ENCODE measurements at places on chromosomes 5 and 9. TPM values are rescaled to one million over a fixed set of nuclear protein-coding genes. Genes with fewer than 3 reads are reported as not detected.

GRCh38 chr5:139481580-139482049 is 943 bp downstream of the STING1 start:
- no peak for DNase-seq

- peak; percentile 45 for DNase-seq
Measured at GRCh38 chr9:36328798-36329411, 70.7 kb upstream of the GNE start.

The KIF24 gene
- polyA plus RNA-seq = 5.8 TPM

GRCh38 chr9:105333076-105333475 is 88.6 kb downstream of the SLC44A1 start:
- no peak for DNase-seq

DNA sequence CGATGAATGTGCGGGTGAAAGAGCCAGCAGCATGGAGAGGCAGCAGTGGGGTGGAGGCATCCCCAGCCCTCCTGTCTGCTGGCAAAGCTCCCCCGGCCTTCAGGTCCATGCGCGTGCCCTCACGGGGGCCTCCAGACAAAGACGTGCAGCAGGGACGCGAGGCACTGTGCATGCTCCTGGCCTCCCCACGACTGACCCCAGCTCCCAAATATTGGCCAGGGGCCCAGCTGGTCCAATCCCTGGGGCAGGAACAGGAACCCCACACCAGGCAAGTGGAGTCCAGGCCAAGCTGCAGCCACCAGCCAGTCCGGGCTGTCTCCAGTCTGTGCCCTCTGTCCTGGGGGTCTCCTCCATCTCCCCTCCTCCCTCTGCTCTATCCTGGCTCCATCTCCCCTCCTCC is 33.5 kb upstream of the LRRC14B start:
- no peak for DNase-seq

DNA sequence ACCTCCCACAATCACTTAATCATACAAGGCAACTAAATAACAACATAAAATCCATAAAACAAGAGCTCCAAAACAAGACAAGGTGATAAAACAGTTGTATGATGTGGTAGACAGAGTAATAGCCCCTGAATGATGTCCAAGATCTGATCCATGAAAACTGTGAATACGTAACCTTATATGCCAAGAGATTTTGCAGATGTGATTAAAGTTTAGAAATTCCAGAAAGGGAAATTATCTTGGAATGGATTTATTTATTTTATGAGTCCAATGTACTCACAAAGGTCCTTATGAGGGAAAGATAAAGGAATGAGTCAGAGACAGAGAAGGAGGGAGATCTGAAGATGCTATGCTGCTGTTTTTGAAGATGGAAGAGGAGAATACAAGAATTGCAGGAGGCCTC is 1775.7 kb upstream of the C9orf72 start:
- DNase-seq = no peak

The CDK9 gene
- polyA plus RNA-seq = 69.3 TPM

The OBP2B gene
- not detected for polyA plus RNA-seq

- DNase-seq = no peak
Measured at GRCh38 chr9:96026655-96027213, 151.2 kb downstream of the ERCC6L2 start.

The HRCT1 gene
- polyA plus RNA-seq = 0.12 TPM

The HRH2 gene
- 2.6 TPM for polyA plus RNA-seq

DNA sequence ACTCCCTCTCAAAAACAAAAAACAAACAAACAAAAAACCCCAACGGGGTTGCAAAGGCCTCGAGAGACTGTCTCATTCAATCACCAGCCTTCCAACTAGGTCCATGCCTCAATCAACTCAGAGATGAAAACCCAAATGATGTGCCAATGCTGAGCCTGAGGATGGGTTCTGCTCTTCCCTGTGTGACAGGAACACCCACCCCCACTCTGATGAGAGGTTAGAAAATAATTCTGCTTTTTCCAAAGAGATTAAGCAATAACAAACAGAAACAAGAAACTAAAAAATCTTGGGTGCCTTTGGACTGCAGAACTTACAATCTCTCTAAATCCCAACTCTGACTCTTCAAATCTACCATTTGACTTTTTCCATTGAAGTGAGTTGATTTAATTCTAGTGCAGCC is 25.5 kb upstream of the FBP1 start:
- no peak for DNase-seq

- DNase-seq = peak; percentile 56
Measured at GRCh38 chr5:59798862-59799667, 94.5 kb downstream of the PDE4D start.

GRCh38 chr5:151315998-151316597 is 12.5 kb upstream of the SLC36A3 start:
- peak; percentile 41 for DNase-seq

GRCh38 chr5:127963233-127963632 is 120.3 kb upstream of the SLC12A2 start:
- no peak for DNase-seq

The LCNL1 gene
- 0.12 TPM for polyA plus RNA-seq

DNA sequence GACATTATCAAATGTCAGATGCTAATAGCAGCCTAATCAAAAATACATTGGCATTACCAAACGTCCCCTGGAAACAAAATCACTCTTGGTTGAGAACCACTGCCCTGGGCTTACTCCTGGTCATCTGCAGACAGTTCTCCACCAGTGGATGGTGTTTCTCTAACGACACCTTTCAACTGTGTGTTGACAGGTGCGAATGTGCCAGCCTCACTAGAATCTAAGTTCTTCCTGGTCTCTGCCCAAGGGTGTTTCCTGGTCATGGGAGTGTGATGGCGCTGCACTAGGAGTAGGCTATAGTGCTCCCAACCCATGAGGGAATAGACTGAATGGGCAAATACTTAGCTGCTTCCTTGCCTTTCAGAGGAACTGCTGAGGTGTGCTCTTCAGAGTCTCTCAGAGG is 105.9 kb downstream of the MRPS27 start:
- DNase-seq = no peak

The NUDT2 gene
- 34.8 TPM for polyA plus RNA-seq

- DNase-seq = no peak
Measured at GRCh38 chr5:1801222-1801966, at the start of gene NDUFS6. Gene NDUFS6 (plus strand): TSS chr5:1801407. CDS start chr5:1801418, 11 bp downstream.

DNA sequence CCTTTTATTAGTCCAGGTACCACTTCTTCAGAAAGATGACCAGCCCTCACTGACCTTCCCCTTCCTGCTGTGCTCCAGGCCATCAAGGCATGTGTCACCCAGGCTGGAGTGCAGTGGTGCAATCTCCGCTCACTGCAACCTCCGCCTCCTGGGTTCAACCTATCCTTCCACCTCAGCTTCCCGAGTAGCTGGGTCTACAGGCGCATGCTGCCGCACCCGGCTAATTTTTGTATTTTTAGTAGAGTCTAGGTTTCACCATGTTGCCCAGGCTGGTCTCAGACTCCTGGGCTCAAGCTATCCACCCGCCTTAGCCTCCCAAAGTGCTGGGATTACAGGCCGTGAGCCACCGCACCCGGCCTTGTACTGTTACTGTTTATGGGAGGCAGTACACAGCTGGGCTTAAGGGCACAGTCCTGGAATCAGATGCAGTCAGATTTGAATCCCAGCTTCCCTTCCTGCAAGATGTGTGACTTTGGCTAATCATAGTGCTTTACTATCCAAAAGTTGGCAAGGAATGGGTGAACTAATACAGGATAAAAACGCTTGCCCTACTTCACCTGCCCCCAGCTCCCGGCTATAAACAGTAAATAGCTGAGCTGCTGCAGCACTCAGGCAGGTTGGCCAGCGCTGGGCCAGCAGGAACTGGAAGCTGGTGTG is 483 bp upstream of the EIF4EBP3 start:
- no peak for DNase-seq

The PCDHGB3 gene
- 1.7 TPM for polyA plus RNA-seq

- DNase-seq = peak; percentile 21
Measured at GRCh38 chr5:8829323-8830029, 716.4 kb downstream of the SEMA5A start.

DNA sequence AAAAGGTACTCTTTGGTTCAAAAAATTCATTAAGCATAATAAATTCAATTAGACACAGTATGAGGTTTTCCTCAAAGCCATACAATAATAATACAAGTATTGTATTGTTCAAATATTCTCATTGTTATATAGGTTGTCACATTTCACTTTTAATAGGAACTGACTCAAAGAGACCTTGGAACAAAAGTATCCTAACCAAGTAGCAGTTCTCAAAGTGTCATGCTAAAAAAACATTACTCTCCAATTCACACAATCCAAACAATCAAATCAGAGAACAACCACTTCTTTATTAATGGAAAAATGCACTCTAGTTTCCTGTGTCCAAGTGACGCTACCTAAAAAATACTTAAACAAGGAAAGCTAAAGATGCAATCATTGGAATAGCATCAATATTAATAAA is 115.4 kb downstream of the DENND1A start:
- no peak for DNase-seq

DNA sequence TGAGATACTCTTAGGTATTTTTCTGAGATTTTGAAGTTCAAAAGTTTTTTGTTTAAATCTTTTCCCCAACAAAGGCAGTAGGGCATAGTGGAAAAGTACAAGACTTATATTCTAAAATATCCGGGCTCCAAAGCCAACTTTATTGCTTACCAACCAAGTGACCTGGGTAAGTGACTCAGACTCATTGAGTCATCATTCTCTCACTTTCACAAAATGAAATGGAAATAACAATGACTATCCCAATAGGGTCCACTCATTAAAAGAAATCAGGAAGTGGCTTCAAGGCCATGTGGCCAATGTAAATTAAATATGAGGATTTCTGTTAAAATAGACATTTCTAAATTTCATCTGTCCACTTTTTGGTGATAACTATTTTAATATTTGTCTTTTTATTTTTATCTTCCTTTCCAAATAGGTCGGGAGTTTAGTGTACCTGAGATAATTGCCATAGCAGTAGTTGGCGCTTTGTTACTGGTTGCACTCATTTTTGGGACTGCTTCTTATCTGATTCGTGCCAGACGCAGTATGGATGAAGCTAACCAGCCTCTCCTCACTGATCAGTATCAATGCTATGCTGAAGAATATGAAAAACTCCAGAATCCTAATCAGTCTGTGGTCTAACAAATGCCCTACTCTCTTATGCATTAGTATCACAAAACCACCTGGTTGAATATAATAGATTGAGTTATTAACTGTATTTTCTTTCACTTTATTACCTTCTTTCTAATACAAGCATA is 15.5 kb downstream of the TYRP1 start:
- DNase-seq = no peak

GRCh38 chr5:5340206-5340729 is 82.2 kb upstream of the ICE1 start:
- DNase-seq = peak; percentile 27

GRCh38 chr9:106890608-106891007 is 27.6 kb downstream of the ZNF462 start:
- DNase-seq = no peak

The CCDC69 gene
- 4.0 TPM for polyA plus RNA-seq

Data from right renal cortex interstitium (tissue), 3 donors.